ENCODE measurements at places on chromosomes 1 and 21. TPM values are rescaled to one million over a fixed set of nuclear protein-coding genes. Genes with fewer than 3 reads are reported as not detected.

The PTPN22 gene
- total RNA-seq: 26.6 TPM

DNA sequence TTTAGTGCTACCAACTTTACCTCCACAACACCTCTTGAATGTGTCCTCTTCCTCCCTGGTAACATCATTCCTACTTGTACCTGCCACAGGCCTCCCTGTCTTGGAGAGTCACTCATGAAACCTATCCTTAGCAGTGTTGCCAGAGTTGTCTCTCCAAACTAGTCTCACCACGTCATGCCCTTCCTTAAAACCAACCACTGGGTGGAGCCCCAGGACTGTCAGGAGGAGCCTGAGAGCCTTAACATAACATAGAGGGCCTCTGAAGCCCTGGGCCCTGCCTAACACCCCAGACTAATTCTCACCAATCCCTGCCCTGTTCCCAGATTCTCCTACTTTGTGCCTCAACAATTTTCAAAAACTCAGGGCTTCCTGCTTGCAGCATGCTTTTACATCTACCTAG, 65.3 kb downstream of the ZNF697 start:
- H3K36me3 ChIP-seq: no peaks in the 10 kb centered on the region
- H3K27ac ChIP-seq: no peak overlapping the region
- no peak for DNase-seq
- H3K4me1 ChIP-seq: no peaks in the 10 kb centered on the region
- no peak overlapping the region for H3K4me3 ChIP-seq

GRCh38 chr1:19678931-19679453, 14.3 kb downstream of the HTR6 start:
- peaks cover 2% of the 10 kb centered on the region for H3K27me3 ChIP-seq
- DNase-seq: no peak
- no peaks in the 10 kb centered on the region for H3K4me1 ChIP-seq
- H3K4me3 ChIP-seq: no peak overlapping the region
- H3K27ac ChIP-seq: no peak overlapping the region
- H3K36me3 ChIP-seq: peaks cover 3% of the 10 kb centered on the region

The THEMIS2 gene
- total RNA-seq: 57.9 TPM

- no peak for DNase-seq
- no peaks in the 10 kb centered on the region for H3K27me3 ChIP-seq
- H3K4me3 ChIP-seq: no peak overlapping the region
- no peak overlapping the region for H3K27ac ChIP-seq
These were observed 86.4 kb upstream of the COL6A1 start for GRCh38 chr21:45894906-45895777.

GRCh38 chr1:113103048-113103447, 30.1 kb downstream of the LRIG2 start:
- H3K36me3 ChIP-seq: peaks cover 38% of the 10 kb centered on the region
- no peak overlapping the region for H3K4me3 ChIP-seq
- peaks cover 2% of the 10 kb centered on the region for H3K4me1 ChIP-seq
- H3K27ac ChIP-seq: peak overlapping the region; percentile 15
- H3K27me3 ChIP-seq: no peaks in the 10 kb centered on the region

GRCh38 chr1:47927165-47927564, 70.0 kb downstream of the TRABD2B start:
- no peak for DNase-seq
- no peak overlapping the region for H3K4me3 ChIP-seq
- peaks cover 17% of the 10 kb centered on the region for H3K27me3 ChIP-seq
- H3K36me3 ChIP-seq: no peaks in the 10 kb centered on the region
- H3K27ac ChIP-seq: no peak overlapping the region
- peaks cover 4% of the 10 kb centered on the region for H3K4me1 ChIP-seq

- peak; percentile 48 for DNase-seq
- no peaks in the 10 kb centered on the region for H3K27me3 ChIP-seq
- peak overlapping the region; percentile 26 for H3K4me3 ChIP-seq
- peak overlapping the region; percentile 40 for H3K27ac ChIP-seq
These were observed 809 bp downstream of the SYT11 start for GRCh38 chr1:155859881-155860871.

DNA sequence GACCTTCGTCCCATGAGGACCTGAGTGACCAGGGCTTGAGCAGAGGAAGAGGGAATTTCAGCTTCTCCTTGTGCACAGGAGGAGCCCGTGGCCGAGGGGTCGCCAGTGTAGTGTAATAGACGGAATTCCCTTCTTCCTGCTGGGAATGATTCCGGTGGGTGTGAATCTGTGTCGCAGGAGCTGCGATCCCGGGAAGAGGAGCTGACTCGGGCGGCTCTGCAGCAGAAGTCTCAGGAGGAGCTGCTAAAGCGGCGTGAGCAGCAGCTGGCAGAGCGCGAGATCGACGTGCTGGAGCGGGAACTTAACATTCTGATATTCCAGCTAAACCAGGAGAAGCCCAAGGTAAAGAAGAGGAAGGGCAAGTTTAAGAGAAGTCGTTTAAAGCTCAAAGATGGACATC, 34.4 kb downstream of the MAP3K21 start:
- no peaks in the 10 kb centered on the region for H3K4me1 ChIP-seq
- peaks cover 10% of the 10 kb centered on the region for H3K27me3 ChIP-seq
- no peak overlapping the region for H3K4me3 ChIP-seq
- no peak for DNase-seq
- no peaks in the 10 kb centered on the region for H3K36me3 ChIP-seq

DNA sequence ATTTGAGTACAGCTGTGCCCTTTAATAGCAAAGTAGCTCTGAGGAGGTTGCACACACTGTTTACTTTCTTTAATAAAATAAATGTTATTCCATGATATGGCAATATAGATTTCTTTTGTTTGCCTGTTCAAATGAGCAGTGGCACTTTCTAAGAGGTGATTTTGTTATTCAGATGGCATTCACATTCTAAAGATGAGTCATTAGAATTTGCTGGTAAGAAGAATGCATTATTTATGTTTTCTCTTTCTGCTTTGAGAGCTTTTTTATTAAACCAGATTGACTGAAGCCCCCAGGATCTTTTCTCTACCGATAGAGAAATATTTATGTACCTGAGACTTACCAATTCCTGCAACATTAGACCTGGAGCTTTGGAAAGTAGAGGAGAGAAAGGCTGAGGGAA, 11.2 kb upstream of the LEPR start:
- H3K27me3 ChIP-seq: peaks cover 15% of the 10 kb centered on the region
- H3K36me3 ChIP-seq: peaks cover 26% of the 10 kb centered on the region
- no peaks in the 10 kb centered on the region for H3K4me1 ChIP-seq

DNA sequence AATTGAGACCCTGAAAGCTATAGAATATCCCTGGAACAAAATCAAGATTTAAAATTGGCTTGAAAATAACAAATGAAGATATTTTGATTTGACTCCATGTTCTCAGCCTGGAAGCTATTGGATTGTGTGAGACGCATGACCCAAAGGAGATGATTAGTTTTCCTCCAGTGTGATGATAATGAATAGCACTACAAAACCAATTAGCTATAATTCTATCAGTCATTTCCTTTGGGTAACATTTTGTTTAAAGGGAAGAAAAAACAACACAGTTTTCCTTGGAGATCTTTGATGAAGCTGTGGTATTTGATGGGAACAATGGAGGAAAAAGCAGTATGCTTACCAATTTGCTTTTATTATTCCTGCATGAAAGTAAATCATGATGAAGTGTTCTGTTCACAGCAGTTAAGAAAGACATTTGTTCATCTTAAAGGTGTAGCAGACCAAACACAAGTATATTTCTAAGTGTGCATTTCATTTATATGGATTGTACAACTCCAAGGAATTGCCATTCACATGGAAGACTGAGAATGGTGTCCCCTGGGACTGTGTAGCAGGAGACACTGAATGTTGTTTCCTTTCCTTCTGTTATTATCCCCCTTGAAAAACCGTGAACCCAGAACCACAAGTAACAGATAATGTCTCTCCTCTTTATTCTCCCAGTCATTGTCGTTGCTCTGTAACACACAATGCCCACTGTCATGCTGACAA, 111.4 kb downstream of the CACHD1 start:
- H3K36me3 ChIP-seq: no peaks in the 10 kb centered on the region
- no peak overlapping the region for H3K27ac ChIP-seq
- no peaks in the 10 kb centered on the region for H3K27me3 ChIP-seq
- no peak for DNase-seq
- no peak overlapping the region for H3K4me3 ChIP-seq

The SPATA17 gene
- total RNA-seq: not detected

GRCh38 chr21:34649400-34649799, 19.4 kb upstream of the CLIC6 start:
- peaks cover 21% of the 10 kb centered on the region for H3K27me3 ChIP-seq
- no peaks in the 10 kb centered on the region for H3K4me1 ChIP-seq
- H3K4me3 ChIP-seq: no peak overlapping the region
- DNase-seq: no peak

DNA sequence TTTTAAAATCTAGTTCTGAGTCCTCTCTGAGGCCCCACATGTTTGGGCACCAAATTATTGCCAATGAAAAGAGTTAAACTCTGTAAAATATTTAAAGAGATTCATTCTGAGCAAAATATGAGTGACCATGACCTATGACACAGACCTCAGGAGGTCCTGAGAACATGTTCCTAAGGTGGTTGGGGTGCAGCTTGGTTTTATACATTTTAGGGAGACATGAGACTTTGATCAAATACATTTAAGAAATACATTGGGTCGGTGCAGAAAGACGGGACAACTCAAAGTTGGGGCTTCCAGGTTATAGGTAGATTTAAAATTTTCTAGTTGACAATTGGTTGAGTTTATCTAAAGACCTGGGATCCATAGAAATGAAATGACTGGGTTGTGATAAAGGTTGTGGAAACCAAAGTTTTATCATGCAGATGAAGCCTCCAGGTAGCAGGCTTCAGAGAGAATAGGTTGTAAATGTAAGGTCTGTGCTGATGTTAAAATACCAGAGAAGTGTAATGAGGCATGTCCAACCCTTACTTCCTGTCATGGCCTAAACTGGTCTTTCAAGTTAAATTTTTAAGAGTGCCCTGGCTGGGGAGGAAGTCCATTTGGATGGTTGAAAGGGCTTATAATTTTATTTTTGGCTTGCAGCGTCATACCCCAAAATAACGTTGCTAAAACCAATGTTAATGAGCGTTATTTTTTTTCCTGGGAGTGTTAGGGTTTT, 274.9 kb downstream of the NUF2 start:
- no peaks in the 10 kb centered on the region for H3K36me3 ChIP-seq
- H3K4me1 ChIP-seq: no peaks in the 10 kb centered on the region
- no peak overlapping the region for H3K27ac ChIP-seq
- H3K4me3 ChIP-seq: no peak overlapping the region
- no peaks in the 10 kb centered on the region for H3K27me3 ChIP-seq
- no peak for DNase-seq

The ZNF697 gene
- not detected for total RNA-seq

The FNBP1L gene
- 1.5 TPM for total RNA-seq

The ADORA3 gene
- 0.62 TPM for total RNA-seq

DNA sequence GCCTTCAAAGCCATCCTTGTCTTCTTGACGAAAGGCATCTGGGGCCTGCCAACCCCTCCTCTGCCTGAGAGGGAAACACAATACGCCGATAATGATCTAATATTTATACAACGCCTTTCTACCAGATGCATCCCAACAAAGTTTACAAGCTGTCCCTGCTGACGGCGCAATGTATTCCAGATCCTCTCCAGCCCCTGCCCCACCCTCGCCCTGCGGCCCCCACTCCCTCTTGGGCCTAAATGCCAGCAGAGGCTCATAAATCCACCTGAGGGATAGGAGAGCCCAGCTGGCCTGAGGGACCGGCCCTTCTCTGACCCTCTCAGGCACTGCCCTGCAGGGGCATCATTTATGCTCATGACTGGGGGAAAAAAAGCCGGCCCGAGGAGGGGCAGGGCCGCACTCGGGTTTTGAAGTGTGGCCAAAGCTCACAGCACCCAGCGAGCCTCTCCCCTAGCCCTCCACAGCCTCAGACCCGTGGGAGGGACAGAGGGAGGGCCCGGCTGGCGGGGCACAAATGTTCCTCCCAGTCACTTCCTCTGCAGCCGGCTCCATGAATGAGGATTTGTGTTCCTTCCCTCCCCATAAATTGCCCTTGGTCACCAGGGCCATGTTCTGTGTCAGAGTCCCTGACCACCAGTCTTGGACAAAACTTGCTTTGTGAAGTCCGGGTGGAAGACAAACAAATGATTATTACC, 140.3 kb downstream of the FOXD2 start:
- H3K27ac ChIP-seq: no peak overlapping the region
- peaks cover 28% of the 10 kb centered on the region for H3K27me3 ChIP-seq
- DNase-seq: no peak
- H3K4me1 ChIP-seq: no peaks in the 10 kb centered on the region
- H3K36me3 ChIP-seq: no peaks in the 10 kb centered on the region
- no peak overlapping the region for H3K4me3 ChIP-seq

DNA sequence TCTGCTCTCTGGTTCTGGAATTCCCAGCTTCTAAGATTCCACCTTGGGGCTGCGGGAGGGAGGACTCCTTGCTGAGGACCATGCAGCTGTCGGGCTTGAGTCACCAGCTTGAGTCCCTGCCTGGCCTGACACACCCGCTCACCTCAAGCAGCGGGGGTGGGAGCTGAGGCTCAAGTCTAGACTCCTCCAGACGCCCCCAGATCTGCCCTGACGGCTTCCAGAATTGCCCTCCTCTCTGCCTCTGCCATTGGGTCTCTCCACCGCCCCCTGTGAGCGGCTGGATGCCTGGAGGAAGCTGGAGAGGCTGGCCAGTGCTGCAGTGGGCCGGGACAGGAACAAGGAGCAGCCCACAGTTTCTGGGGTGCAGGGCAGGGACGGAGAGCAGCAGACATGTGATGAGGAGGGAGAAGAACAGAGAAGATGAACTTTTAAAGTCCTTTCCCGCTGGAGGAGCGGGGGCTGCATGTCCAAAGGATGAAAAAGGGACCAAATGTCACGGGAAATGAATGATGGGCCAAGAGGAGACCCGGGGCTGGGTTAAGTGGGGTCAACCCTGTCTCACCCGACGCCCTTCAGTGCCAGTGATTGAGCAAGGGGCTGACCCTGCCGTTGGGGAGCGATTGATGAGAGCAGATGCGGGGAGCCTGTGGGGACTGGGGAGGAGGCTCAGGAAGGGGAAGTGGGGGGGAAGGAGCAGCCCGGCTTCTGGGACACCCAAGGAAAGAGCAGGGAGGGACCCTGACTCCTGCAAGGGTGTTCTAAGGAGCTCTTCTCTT, 13.5 kb downstream of the CRABP2 start:
- peaks cover 40% of the 10 kb centered on the region for H3K27me3 ChIP-seq
- no peak overlapping the region for H3K4me3 ChIP-seq
- H3K4me1 ChIP-seq: peaks cover 32% of the 10 kb centered on the region
- DNase-seq: no peak
- no peaks in the 10 kb centered on the region for H3K36me3 ChIP-seq

The CYP4Z1 gene
- total RNA-seq: not detected

DNA sequence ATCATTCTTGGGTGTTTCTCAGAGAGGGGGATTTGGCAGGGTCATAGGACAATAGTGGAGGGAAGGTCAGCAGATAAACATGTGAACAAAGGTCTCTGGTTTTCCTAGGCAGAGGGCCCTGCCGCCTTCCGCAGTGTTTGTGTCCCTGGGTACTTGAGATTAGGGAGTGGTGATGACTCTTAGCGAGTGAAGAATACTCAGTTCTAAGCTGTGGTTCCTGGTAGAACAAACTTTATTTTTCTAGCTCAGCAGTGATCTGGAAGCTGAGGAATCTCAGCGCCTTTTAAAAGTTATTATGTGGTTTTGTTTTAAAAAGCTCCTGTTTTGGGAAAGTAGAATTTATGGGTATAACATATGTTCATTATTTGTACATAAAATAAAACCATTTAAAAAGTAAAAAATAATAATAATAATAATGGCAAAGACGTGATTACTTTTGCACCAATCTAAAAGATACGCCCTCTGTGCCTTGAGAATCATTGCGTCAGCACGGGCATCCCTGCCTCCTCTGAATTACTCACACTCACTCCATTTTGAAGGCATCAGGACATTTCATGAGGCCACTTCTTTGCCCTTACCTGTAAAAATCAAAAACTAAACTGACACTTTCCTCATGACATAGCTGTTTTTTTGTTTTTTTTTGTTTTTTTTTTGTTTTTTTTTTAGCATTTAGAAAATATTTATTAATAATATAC, 29.7 kb upstream of the TNFRSF1B start:
- H3K36me3 ChIP-seq: no peaks in the 10 kb centered on the region
- no peak for DNase-seq
- H3K27ac ChIP-seq: no peak overlapping the region
- H3K4me3 ChIP-seq: no peak overlapping the region
- peaks cover 4% of the 10 kb centered on the region for H3K4me1 ChIP-seq

The DCDC2B gene
- not detected for total RNA-seq

The SPATA46 gene
- total RNA-seq: not detected
